ENCODE measurements at places on chromosomes 11 and 22.

DNA sequence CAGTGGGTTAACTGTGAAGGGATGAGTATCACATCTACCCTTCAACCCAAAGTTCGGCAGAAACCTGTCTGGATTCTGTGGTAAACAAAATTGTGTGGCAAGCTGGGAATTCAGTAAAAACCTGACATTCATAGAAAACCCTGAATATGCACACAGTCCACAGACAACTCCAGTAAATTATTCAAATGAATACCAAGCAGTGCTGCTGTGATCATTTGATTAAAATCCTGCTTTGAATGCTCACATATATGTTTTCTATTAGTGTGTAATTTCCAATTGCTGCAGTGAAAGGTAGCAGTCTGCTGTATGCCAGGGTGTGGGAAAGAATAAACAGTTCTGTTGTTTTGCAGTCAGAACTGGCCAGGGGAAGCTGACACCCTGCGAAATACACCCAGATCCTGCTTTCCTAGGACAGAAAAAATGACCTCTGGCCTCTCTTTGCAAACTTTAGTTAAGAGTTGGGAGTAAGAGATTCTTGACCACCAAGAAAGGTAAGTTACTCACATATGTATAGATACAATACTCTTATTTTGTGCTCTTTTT, 217.8 kb downstream of the FAM76B start:
- DNase-seq = no peak

DNA sequence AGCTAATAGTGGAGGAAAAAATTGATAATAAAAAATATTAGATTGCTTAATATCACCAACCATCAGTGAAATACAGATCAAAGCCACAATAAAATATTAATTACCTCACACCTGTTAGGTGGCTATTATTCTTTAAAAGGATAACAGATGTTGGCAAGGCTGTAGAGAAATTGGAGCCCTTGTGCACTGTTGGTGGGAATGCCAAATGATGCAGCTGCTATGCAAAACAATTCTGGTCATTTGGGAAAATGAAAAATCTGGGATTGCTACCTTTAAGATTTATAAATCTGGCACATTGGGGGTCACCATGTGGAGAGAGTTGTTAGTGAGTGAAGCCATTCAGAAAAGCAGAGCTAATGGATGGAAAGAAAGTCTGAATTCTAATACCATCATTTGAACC, 143.4 kb downstream of the FCHSD2 start:
- DNase-seq = no peak

GRCh38 chr11:12421386-12421785, 44.0 kb downstream of the PARVA start:
- DNase-seq = no peak

DNA sequence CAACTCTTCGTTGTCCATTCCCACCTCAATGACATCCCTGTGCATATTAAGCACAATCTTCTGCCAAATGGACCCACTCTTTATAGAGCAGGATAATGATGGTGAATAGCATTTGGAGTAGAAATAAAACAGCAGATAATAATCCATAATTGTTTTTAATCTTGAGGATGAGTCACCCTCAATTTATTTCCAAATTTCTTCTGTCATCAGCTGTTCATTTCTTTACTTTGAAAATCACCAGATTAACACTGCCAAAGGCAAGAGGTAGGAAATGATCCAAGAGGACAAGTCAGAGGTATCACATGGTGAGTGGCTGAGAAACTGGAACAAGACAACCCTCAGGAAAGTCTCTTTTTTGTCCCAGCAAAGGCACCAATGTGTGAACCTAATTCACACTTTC, 7.3 kb upstream of the AMBRA1 start:
- DNase-seq = no peak

- no peak for DNase-seq
Measured at GRCh38 chr11:33912405-33913361, 20.8 kb upstream of the LMO2 start.

DNA sequence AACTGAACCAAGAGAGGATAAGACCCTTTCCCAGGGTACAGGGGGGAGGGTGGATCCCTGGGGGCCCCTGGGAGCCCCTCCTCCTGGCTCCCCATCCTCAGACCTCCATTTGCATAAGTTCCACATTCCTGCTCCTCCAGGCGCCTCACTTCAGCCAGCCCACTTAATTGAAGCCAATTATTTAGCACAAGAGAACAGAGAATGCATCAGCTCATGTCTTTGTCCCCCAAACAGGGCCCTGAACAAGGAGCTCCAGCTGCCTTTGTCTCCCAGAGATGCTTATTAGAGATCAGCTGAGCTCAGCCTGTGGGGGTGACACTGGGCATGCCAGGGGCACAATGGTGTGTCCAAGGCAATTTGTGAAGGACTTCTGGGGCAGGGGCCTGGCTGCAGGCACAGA, 89.9 kb upstream of the PRDM11 start:
- DNase-seq = no peak

- no peak for DNase-seq
Measured at GRCh38 chr11:126853732-126854131, 146.8 kb downstream of the KIRREL3 start.

GRCh38 chr11:32391956-32392553, 43.3 kb downstream of the WT1 start:
- no peak for DNase-seq

DNA sequence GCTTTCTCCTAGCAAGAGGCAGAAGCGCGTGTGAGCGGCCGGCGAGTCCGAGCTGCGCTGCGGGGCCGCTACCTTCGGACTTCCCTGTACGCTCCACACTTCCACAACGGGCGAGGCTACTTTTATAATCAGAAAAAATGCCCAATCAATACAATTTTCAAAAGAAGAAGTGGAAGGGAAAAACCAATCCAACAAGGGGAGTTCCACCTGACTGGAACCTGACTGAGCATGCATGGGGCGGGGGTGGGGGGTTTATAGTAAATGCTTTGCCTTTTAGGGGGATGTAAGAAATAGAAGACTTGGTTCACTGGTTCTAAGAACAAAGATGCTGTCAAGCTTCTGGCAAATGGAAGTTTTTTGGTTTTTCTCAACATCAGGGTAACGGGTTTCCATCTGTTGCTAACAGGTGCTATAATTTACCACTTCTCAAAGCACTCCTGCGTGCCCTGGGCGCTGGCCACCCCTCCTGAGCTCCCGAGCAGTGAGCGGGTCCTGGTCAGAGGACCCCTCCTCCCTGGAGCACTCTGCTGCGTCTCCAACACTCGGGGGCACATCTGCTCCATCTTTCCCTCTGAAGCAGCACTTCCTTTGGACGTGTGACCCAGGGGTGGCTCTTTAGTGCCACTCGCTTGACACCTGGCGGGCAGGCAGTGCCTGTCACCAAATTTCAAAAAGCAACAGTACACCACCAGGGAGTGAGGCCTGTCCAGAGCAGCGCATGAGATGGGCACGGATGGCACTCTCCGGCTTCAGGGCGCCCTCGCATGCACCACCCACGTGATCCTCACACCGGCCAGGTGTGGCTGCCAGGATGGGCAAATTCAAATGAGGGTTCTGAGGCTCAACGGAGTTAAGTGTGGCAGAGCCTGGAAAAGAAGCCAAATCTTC, 21.6 kb upstream of the BID start:
- no peak for DNase-seq

GRCh38 chr11:74025467-74026166, 16.7 kb upstream of the UCP3 start:
- DNase-seq = no peak

DNA sequence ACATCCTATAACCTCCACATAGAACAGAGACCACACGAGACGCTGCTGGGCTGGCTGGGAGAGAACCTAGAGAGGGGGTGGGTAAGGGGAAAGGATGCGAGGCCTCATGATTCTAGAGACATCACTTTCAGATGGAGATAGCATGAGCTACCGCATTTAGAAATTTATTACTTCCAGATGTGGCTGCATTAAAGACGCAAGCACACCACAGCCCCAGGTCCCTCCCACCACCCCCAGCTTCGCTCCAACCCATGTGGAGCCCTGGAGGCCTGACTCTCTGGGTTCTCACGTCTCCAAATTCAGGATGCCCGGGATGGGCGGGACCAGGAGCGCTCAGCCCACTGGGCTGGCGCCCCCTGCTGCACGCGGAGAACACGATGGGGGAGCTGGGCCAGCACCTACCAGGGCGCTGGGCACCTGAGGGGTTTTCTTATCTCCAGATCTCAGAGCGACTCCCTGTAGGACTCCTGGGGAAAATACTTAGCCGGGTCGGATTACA, 13.6 kb downstream of the MRPL21 start:
- peak; percentile 42 for DNase-seq

DNA sequence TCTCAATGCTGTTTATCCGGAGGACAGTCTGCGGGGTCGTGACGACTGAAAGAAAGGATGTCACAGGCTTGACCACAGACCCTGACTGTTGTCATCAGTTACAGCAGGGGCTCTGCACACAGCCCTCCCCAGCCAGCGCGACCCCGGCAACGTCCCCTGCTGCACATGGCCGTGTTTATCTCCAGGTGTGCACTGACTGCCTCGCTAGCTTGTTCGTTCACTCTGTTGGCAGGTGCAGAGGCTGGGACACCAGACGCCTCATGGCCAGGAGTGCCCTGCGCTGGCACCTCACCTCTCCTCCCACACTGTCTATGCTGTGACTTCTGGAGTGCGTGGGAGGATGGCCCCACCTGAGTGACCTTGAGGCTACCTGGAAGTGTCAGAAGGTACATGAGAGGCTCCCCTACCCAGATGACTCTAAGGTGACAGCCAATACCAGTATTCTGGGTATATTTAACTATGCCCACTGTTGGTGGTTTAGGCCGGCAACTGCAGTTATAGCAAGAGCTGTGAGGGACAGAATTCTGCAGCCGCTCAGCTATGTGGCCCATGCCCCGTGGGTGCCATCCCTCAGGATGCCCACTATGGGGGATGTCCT, 12.2 kb downstream of the MRPL21 start:
- DNase-seq = no peak

DNA sequence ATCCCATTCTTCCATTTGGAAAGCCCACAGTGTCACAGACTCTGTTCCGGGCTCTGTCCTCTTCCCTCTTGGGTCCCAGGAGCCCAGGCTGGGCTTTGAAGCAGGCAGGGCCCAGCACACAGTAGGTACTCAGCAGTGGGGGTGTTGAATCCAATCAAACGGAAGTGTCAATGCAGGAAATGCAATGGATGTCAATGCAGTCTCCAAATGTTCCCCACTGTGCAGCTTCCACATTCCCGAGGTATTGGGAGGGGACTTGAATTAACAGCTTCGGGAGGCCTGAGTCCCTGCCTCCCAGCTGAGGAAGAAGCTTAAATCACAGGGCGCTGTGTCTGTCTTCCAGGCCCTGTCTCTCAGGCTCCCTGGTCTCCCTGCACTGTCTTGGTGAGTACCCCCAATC, 21.8 kb upstream of the SMIM35 start:
- DNase-seq = no peak

- DNase-seq = no peak
Measured at GRCh38 chr22:44520465-44521094, 22.5 kb upstream of the RTL6 start.

DNA sequence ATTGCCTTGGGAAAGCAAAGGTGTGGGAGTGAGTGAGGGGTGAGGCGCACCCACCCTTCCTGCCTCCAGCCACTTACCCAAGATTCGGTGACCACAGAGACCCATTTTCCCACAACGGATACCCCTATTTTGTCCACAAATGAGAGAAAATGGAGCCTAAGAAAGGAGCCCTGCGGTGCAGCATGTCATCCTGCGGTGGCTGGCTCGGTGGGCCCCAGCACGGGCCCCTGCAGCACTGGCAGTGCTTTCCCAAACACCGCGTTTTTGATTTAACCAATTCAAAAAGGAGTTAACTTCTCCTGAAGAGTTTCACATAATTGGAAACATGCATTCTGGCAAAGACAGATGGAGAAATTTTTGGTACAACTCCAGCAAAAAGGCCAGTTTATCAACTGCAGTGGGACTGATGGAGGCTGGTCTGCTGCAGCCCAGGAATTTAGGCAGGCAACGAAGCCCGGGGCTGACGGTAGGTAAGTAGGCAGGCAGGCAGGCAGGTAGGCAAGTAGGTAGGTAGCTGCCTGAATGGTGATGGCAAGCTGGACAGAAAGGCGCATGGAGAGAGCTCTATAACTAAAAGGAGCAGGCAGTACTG, 84.2 kb downstream of the FDX1 start:
- no peak for DNase-seq

DNA sequence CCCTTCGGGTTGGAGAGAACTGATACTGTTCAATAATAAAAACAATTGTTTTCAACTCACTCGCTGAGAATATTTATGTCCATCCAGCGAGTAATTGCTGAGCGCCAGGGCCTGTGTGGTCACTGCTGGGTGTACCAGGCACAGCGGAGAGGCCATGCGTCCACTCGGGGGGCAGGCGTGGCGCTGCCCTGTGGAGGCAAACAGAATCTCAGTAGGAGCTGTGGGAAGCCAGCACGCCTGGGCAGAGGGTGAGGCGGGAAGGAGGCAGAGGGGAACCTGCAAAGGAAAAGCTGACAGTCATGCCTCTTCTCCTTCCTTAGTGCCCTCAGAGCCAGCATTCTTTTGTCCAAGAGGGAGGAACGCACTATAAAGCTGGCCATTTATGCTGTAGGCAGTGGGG, 11.4 kb downstream of the GLB1L3 start:
- no peak for DNase-seq

DNA sequence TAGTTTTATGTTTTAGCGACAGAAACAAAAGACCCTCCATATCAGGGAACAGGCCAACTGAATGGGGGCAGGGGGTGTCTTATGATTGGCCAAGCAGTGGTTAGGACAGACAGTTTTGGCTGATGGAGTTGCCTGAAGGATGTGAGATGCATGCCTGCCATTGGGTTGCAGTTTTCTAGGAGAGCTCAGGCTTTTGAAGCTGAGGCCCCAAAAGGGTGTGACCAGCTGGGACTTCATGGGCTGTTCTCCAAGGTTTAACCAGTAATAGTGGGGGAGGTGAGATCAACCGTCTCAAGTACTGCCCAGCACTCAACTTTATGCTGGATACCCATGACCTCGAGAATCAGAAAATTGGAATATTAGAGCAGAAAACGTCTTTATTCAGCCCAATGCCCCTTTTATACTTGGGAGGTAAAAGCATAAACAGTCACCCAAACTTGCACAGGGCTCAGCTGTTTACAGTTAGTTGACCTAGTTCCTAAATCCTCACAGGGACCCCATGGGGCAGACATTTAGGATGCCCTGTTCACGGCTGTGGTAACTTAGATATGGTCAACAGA, 13.5 kb downstream of the DTX4 start:
- DNase-seq = no peak

- DNase-seq = no peak
Measured at GRCh38 chr11:34507610-34508009, 6.0 kb downstream of the ELF5 start.

- DNase-seq = no peak
Measured at GRCh38 chr11:102577723-102578122, 47.2 kb upstream of the MMP7 start.

All from nephron progenitor cell (in vitro differentiated cells).